ENCODE measurements at places on chromosomes 2 and 18.

GRCh38 chr2:31654241-31654640, 73.5 kb upstream of the SRD5A2 start:
- DNase-seq = no peak

DNA sequence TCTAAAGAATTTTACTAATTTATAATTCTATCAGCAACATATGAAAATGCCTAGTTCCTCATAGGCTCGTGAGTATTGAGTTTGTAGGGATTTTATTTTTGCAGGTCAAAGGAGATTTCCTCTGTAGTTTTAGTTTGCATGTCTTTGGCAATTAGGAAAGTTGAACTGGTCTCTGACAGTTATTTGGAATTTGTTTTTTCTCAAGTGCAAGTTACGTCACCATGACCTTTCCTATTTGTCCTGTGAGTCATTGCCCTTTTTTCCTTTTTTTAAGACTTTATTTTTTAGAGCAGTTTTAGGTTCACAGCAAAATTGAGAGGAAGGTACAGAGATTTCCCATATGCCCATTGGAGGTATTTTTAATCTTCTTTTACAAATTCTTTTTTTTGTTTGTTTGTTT, 29.0 kb downstream of the RAMP1 start:
- DNase-seq = no peak

- DNase-seq = no peak
Measured at GRCh38 chr18:9743200-9744016, 35.3 kb downstream of the RAB31 start.

GRCh38 chr2:46793423-46794416, 121.9 kb downstream of the MCFD2 start:
- DNase-seq = no peak

GRCh38 chr2:165144315-165144714, 59.5 kb downstream of the SCN3A start:
- no peak for DNase-seq

DNA sequence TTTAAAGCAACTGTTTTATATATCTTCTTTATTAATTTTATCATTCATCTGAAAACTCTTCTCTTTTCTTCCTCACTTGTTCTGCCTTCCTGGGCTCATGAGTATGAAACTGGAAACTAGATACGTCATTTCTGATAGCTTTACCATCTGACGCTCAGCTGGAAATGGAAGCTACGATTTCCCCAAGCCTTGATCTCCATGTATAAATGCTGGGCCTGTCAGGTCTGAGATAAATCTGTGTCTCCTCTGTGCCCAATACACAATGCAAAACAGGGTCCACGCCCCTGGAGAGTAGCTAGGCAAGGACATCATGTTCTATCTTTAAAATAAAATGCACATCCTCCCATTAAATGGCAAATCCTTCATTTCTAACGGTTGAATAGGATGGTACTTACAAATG, 238.4 kb downstream of the AFF3 start:
- no peak for DNase-seq

GRCh38 chr2:1766425-1766824, 22.1 kb upstream of the PXDN start:
- no peak for DNase-seq

- DNase-seq = no peak
Measured at GRCh38 chr2:60818272-60818671, 62.2 kb downstream of the PAPOLG start.

DNA sequence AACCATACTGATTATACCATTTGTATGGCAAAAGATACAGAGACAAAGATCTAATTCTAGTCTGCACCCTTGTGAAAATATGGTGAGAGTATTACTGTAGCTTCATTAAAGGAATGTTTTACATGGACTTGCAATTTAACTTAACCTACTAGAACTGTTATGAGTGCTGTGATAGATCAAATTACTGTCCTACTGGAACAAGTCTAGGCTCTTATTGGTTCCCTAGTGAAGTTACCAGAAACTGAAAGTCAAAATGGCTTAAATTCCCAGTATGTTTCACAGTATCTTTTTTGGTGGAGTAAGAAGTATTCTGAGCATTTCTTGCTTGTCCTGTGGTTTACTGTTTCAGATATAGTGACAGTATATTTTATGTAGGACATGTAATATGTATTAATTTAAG, 3.8 kb upstream of the TBR1 start:
- no peak for DNase-seq

Measured in GM13977 (cell line).